Osteocyte (in vitro differentiated cells): ENCODE measurements at places on chromosomes 3 and 15.

DNA sequence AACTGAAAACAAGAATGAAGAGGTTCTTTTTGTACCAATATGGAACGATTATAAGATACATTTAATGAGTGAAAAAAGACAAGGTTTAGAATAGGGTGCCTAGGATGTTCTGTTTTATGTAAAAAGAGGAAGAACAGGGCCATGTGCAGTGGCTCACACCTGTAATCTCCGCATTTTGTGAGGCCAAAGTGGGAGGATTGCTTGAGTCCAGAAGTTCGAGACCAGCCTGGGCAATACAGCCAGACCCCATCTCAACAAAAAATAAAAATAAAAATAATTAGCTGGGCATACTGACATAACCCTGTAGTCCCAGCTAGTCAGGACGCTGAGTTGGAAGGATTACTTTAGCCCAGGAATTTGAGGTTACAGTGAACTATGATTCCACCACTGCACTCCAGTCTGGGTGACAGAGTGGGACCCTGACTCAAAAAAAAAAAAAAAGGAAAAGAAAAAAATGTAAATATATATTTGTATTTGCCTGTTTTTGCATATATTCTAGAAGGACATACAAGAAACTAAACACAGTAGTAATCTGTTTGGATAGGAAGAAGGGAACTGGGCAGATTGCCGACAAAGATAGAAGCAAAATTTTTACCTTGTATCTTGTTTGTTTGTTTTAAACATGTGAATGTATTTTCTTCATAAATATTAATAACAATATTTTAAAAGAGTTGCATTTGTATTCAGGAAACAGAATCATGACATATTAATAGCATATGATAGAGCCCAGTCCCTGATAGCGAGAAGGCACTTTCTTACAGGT is 174.3 kb downstream of the SOX2 start:
- DNase-seq = no peak

GRCh38 chr15:26115229-26115943 is 252.3 kb upstream of the ATP10A start:
- no peak for DNase-seq

GRCh38 chr3:24508423-24508839 is 13.8 kb upstream of the THRB start:
- DNase-seq = no peak

DNA sequence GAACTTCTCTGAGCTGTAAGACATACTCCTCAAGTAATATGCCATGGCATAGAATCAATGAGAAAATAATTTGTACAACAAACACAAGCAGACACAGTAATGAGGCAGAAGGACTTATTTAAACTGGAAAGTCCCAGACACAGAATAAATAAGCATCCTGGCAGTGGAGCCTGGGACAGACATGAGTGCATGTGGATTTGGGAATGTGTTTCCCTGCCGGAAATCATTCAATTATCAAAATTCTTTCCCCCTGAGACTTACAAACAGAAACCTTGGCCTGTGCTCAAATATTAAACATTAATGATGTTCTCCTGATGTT is 520.1 kb downstream of the ROBO1 start:
- DNase-seq = no peak

DNA sequence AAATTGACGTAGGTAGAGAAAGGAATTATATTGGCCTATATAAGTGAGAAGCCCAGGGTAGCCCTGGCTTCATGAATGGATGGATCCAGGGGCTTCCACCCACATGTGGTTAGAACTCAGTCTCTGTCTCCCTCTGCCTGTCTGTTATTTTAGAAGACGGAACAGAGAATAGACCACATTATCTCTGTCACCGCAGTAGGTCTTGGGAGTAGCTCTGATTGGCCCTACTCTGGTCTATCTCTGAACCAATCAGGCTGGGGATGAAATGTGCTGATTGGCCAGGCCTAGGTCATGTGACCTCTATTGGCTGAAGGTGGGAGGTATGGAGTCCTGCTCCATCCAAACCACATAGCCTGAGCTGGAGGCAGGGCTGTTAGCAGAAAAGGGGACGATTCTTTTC is 143.0 kb upstream of the PRR23C start:
- DNase-seq = no peak

GRCh38 chr3:152318512-152318911 is 49.8 kb downstream of the MBNL1 start:
- no peak for DNase-seq

DNA sequence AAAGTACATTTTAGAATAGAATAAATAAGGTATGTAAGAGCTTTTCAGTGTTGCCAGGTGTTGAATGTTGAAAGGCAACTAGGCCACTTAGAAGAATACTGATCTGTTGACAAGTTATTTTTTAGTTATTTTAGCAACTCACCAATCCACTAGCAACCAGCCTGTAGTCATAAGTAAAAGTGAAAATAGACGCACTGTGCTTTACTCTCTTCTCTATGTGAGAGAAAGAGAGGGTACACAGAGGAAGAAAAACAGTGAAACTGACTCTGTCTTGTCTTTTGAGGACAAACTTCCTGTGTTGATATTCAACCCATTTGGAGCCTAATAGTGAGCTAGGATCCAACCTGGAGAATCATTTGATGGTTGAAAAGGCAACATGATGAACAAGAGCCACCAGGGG is 327.1 kb upstream of the GOLIM4 start:
- no peak for DNase-seq
